ENCODE measurements at places on chromosomes 6 and 20. TPM values are rescaled to one million over a fixed set of nuclear protein-coding genes. Genes with fewer than 3 reads are reported as not detected.

SOX12 gene
- 28.6 TPM for total RNA-seq

SPATA25 gene
- 5.9 TPM for total RNA-seq

TP53INP2 gene
- total RNA-seq, result 16.0 TPM

LTB gene
- 0.76 TPM for total RNA-seq

DEFB132 gene
- not detected for total RNA-seq

C2 gene
- total RNA-seq, result 6.3 TPM

OPRM1 gene
- total RNA-seq, result not detected

SLC22A16 gene
- 0.33 TPM for total RNA-seq

NKAPL gene
- 2.1 TPM for total RNA-seq

BCAS4 gene
- 6.7 TPM for total RNA-seq

TMEM217 gene
- total RNA-seq, result 1.5 TPM

TRIM40 gene
- not detected for total RNA-seq

SAMD10 gene
- 0.20 TPM for total RNA-seq
